ENCODE measurements at places on chromosomes 3 and 15. TPM values are rescaled to one million over a fixed set of nuclear protein-coding genes. Genes with fewer than 3 reads are reported as not detected.
A peak's percentile ranks its signal among the peaks of the same experiment; 100 is the strongest.

Gene BTLA
- total RNA-seq = 0.32 TPM

- no peak overlapping the region for H3K27ac ChIP-seq
- H3K4me3 ChIP-seq = no peak overlapping the region
- no peak for DNase-seq
Observed at GRCh38 chr3:132117642-132118041, 82.8 kb upstream of the CPNE4 start.

DNA sequence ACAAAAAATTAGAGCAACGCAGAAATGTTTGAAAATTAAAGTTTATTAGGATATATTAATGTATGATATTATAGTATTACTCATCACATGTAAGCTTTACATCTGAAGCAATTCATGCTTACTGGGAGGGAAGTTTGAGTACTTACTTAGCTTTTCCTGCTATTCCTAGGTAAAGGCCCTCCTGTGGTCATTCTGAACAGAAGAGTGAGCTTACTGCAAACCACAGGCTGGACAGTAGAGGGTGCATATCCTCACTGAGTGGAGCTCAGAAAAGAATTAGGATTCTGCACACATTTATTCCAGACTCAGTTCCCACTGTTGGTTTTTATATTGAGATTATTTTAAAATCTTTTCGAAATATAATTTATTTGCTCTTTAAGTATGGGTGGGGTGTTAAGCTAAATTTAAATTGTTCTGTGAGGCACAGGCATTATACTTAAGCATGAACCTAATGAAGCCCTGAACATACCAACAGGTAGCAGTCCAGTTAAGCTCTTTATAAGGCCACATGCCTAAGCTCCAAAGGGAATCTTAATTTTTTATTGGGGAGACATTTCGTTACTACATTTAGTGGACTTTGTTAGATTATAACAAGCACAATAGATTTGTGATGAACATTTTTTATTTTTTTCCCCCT is 10.2 kb downstream of the MRPS22 start:
- peaks cover 100% of the 10 kb centered on the region for H3K36me3 ChIP-seq
- no peak overlapping the region for H3K4me3 ChIP-seq
- no peaks in the 10 kb centered on the region for H3K27me3 ChIP-seq

Gene GOLGA6B
- total RNA-seq = not detected

- peaks cover 13% of the 10 kb centered on the region for H3K4me1 ChIP-seq
- H3K36me3 ChIP-seq = no peaks in the 10 kb centered on the region
- no peak for DNase-seq
- no peaks in the 10 kb centered on the region for H3K27me3 ChIP-seq
- no peak overlapping the region for H3K4me3 ChIP-seq
Observed at GRCh38 chr15:67006083-67007065, 59.0 kb upstream of the SMAD3 start.

Gene LRRC2
- total RNA-seq = 160 TPM

Gene ADCY5
- 4.4 TPM for total RNA-seq

DNA sequence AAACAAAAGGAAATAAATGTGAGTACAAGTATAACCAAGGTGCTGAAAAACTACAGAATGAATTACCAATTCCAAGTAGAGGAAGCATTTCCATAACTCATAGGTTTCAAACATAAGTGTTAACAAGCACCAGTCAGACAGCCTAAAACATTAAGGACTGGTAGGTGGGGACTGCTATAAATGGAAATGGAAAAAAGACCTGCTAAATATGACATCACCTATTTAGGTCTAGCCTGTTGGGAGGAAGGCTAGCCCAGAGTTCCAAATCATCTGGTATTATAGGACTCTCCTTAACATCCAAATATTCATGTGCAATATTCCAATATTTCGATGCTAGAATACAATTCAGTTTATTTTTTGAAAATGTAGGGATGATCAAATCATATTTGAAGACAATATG is 560.0 kb downstream of the ROBO2 start:
- DNase-seq = no peak
- H3K36me3 ChIP-seq = no peaks in the 10 kb centered on the region
- H3K4me3 ChIP-seq = no peak overlapping the region
- H3K27me3 ChIP-seq = no peaks in the 10 kb centered on the region

DNA sequence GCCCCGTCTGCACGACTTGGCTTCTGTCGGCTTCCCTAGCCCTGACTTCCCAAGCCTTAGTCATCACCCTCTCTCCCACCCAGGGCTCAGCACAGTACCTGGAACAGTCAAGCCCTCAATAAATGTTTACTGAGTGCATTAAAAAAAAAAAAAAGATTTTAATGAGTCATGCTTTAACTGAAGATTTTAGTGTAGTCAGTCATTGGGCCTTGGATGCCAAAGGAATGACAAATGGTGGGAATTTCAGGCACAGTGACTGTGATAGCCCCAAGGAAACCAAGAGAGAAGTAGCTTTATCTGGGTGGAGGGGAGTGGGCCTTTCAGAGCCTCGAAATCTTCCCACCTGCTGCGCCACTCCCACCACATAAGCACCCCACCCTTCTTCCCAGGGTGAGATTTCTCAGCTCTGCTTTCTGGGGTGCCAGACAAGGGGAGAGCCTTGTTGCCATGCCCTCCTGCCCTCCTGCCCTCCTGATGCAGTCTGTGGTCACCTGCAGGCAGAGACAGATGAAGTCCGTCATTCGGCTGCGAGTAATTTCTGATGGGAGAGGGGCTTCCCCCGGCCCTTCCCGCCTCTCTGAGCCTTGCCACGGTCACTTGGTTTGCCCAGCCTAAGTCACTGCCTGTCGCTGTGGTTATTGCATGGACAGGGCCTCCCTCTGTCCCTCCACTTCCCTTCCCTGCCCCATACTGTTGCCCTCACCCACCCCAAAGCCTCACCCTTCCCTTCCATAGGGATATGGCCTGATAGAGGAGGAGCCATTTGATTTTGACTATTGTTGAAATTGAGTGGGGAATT is 41.8 kb downstream of the SMAD3 start:
- DNase-seq = peak; percentile 86
- peaks cover 87% of the 10 kb centered on the region for H3K4me1 ChIP-seq
- H3K27ac ChIP-seq = peak overlapping the region; percentile 90
- H3K27me3 ChIP-seq = no peaks in the 10 kb centered on the region
- no peak overlapping the region for H3K4me3 ChIP-seq

Gene ZNF385D
- total RNA-seq = 1.7 TPM

DNA sequence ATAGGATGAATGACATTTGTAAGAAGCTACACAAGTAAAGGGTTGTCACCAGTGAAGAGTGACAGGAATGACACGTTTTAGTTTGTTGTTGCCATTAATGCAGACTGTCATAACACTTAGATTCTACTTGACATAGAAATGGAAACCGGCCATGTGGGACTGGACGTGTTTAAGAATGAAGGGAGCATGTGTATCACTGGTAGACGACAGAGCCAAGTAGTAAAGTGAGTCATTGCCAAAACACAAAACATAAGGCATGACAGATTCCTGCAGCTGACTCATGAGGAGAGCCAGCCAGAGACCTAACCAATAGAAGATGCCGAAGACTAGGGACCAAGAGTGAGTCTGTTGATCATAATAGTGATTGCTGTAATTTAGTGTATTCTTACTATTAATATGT is 106.2 kb upstream of the PLAAT1 start:
- no peaks in the 10 kb centered on the region for H3K27me3 ChIP-seq
- no peaks in the 10 kb centered on the region for H3K36me3 ChIP-seq
- no peak overlapping the region for H3K27ac ChIP-seq
- no peak overlapping the region for H3K4me3 ChIP-seq
- H3K4me1 ChIP-seq = peaks cover 15% of the 10 kb centered on the region
- no peak for DNase-seq

Gene CCRL2
- 1.8 TPM for total RNA-seq

DNA sequence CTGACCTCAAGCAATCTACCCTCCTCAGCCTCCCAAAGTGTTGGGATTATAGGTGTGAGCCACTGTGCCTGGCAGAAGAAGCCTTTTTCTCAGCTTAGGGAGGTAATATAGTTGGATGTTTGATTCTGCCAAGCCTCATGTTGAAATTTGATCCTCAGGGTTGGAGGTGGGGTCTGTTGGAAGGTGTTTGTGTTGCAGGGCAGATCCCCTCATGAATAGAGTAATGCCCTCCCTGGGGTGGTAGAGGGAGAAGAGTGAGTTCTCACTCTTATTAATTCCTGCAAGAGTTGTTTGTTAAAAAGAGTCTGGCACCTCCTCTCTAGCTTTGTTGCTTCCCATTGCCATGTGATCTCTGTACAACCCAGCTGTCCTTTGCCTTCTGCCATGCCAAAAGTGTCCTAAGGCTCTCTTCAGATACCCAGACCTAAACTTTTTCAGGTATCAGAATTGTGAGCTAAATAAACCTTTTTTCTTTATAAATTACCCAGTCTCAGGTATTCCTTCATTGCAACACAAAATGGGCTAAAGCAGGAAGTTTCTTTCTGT is 16.4 kb downstream of the NECTIN3 start:
- H3K4me3 ChIP-seq = no peak overlapping the region
- no peak overlapping the region for H3K27ac ChIP-seq
- no peaks in the 10 kb centered on the region for H3K27me3 ChIP-seq
- H3K4me1 ChIP-seq = peaks cover 8% of the 10 kb centered on the region
- no peaks in the 10 kb centered on the region for H3K36me3 ChIP-seq

GRCh38 chr3:141227752-141228151 is 3.9 kb upstream of the PXYLP1 start:
- no peaks in the 10 kb centered on the region for H3K27me3 ChIP-seq
- DNase-seq = no peak
- peaks cover 2% of the 10 kb centered on the region for H3K4me1 ChIP-seq

Gene C3orf85
- total RNA-seq = not detected
